Activated gamma-delta T cell treated with anti-CD3 and anti-CD28 coated beads, Interleukin-2, amount 50 U/mL, for 16 hours (primary cell): ENCODE measurements at places on chromosomes 13 and 19.
A peak's percentile ranks its signal among the peaks of the same experiment; 100 is the strongest.

DNA sequence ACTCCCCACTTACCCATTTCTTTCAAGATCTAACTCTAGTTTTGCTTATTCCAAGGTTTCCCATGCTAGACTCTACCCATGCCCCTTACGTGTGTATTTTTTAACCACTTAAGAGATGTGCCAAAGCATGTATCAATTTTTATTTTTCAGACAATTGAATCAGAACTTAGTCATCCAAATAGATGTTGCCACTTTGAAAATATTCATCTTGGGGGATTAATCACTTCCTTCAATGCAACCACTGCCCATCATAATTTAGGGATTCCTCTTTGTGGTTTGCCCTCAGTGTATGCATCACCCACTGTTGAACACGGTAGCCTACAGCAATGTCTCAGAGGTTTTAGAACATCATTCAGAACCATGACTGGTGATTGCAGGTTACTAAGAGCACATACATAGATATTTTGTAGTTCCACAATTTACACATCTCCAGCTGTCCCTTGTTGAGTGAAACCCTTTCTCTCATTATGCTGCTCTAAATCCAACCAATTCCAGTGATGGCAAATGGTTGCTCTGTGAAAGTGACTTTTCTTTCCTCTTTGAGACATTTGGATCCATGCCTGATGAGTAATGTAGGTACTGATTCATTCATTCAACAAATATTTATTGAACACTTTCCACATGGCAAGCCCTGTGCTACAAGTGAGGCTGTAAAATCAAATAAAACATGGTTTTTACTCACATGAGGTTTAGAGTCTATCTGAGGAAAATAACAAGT, 60.6 kb upstream of the SERP2 start:
- DNase-seq = no peak

DNA sequence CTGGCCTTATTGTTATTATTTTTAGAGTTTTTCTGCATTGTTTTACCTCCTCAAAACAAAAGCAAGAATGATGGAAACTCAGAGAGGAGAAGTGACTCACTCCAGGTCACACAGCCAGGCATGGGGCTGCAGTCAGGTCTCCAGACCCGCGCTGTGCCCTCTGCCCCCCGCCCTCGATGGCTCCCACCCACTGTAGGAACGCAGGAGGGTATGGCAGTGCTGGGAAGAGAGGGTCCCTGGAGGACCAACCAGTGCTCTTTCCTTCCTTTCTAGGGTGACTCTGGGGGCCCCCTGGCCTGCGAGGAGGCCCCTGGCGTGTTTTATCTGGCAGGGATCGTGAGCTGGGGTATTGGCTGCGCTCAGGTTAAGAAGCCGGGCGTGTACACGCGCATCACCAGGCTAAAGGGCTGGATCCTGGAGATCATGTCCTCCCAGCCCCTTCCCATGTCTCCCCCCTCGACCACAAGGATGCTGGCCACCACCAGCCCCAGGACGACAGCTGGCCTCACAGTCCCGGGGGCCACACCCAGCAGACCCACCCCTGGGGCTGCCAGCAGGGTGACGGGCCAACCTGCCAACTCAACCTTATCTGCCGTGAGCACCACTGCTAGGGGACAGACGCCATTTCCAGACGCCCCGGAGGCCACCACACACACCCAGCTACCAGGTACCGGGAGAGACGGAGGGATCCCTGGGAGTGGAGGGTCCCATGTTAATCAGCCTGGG, 5.6 kb downstream of the TIMM13 start:
- DNase-seq = no peak

DNA sequence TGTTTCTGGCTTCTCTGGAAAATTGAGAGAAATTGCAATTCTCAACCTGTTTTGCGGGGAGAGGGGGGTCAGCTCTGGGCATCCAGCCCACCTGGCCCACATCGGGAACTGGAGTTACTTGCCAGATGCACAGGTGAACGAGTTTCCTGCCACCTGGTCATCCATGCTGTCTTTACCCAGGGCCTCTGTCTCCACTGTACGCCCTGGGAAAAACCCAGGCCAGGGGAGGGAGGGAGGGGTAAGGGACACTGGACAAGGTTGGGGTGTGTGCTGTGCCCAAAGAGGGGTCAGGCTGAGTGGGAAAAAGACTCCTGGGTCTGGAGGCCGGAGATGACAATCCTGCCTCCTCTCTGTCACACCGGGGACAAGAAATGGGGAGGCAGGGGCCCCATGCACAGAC, 307.6 kb downstream of the ZNF536 start:
- DNase-seq = no peak

DNA sequence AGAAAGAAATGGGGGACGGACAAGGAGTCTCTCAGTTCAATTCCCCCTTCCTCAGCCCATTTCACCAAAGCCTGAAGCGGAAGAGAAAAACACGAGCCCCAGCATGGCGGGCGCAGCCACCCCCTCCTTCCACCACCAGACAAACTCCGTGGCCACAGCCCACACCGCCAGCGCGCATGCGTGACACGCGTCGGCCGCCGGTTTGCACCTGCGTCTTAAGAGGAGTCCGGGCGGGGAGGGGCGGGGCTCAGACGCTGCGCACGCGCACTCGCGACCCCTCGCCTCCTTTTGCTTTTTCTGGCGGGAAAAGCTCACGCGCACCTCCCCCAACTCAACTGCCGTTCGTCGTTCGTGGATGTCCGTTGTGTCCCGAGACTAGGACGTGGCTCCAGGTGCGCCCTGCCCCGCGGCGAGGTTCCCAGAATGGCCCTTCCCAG, at the start of gene KASH5:
TSS of gene KASH5 (plus strand) at position 314 of the 437 bp plus-strand sequence. CDS start 2,635 bp downstream, outside the sequence.
- DNase-seq = peak; percentile 72

- peak; percentile 51 for DNase-seq
Measured at GRCh38 chr19:53424968-53425597, 6.7 kb upstream of the ZNF761 start.

DNA sequence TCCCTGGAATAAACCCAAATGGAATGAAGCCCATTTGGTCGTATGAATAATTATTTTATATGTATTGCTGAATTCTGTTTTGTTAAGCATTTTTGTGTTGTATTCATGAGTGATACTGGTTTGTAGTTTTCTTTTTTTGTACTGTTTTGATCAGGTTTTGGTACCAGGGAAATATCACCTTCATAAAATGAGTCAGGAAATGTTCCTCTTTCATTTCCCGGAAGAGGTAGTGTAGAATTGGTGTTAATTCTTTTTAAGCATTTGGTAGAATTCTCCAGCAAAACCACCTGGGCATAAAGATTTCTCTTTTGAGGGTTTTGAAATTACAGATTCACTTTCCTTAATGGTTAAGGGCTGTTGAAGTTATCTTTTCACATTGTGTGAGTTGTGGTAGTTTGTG, 13.3 kb downstream of the SPATA13 start:
- DNase-seq = no peak

DNA sequence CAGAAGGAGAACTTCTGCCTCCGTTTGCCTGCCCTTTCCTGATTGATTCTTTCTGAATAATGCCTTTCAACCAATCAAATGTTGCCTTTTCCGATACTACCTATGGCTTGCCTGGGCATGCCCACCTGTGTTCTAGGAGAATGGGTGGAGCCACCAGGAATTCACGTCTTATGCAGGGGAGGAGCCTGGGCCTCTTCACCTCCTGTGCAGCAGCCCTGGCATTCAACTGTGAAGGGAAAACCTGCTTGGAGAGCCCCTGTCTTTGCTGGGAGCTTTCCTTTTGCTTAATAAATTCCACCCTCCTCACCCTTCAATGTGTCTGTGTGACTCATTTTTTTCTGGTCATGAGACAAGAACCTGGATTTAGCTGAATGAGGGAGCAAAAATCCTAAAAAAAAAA, 730.7 kb downstream of the UQCRFS1 start:
- no peak for DNase-seq

GRCh38 chr13:74438901-74439300, 304.7 kb upstream of the KLF12 start:
- no peak for DNase-seq

DNA sequence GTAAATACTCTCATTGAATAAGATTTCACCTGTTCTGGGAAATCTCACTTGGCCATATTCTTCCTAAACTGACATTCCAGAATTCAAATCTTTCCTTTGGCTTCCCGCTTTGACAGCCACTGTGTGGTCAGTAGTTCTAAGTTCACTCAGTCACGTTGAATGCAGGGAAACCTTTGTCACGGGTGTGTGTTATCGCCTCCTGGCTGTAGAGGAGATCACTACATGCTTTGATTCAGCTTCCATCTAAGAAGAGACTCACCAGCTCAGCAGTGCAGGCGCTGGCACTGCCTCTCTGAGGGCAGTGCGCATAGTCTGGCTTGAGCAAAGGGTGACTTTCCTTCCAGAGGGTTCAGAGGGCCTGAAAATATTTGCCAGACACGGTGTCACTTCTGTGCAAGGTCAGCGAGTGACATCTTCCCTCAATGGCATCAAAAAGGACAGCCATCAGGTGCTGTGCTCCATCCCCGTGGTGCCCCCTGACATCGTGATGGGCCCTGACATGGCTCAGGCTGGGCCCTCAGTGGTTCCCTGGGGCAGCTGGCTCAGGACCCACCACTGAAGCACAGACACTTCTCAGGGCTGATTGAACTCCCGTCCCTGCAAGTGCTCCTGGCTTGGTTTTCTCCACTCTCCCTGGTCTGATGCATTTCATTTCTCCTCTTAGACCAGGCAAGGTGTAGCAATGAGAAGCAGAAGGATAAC, 635.4 kb upstream of the ARGLU1 start:
- DNase-seq = no peak

GRCh38 chr19:35260694-35261304, 8.0 kb upstream of the USF2 start:
- no peak for DNase-seq

DNA sequence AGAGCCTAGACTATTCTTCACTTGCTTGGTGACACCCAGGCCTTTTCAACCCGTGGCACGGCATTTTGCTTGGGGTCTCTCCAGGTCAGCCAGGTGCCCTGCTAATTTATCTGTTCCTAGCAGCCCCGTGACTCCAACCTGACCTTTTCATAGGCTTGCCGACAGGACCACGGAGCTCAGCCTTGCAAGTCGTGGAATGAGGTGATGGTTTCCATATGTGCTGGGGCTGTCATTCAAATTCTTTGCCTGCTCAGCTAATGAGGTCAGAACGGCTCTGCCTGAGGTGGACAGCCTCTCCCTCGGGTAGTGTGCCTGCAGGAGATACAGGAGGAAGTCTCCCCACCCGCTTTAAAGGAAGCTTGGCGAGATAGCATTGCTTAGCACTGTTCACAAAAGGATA, 61.0 kb downstream of the SHISA2 start:
- no peak for DNase-seq
